ENCODE measurements at places on chromosomes 7 and 10. TPM values are rescaled to one million over a fixed set of nuclear protein-coding genes. Genes with fewer than 3 reads are reported as not detected.

SPOCK2 gene
- 0.51 TPM for total RNA-seq

ODAD2 gene
- not detected for total RNA-seq

FAM13C gene
- total RNA-seq = 0.05 TPM

MAGI2 gene
- total RNA-seq = 0.40 TPM

MUC12 gene
- 23.2 TPM for total RNA-seq

ACTL6B gene
- total RNA-seq = not detected

RPEL1 gene
- total RNA-seq = 0.09 TPM

LIPF gene
- total RNA-seq = not detected

ITGA8 gene
- total RNA-seq = not detected

OR2AE1 gene
- total RNA-seq = not detected

NUPR2 gene
- not detected for total RNA-seq

SDK1 gene
- 0.72 TPM for total RNA-seq

MYO3A gene
- not detected for total RNA-seq

CALY gene
- total RNA-seq = 0.69 TPM

ASB13 gene
- total RNA-seq = 22.2 TPM

BRI3 gene
- total RNA-seq = 164 TPM

CCDC172 gene
- total RNA-seq = not detected

ELMO1 gene
- total RNA-seq = 2.1 TPM

STRIP2 gene
- total RNA-seq = 9.8 TPM

EGR2 gene
- 0.52 TPM for total RNA-seq

PVRIG gene
- total RNA-seq = not detected
